Activated naive CD4-positive, alpha-beta T cell (primary cell): ENCODE measurements at places on chromosomes 13 and 19.

DNA sequence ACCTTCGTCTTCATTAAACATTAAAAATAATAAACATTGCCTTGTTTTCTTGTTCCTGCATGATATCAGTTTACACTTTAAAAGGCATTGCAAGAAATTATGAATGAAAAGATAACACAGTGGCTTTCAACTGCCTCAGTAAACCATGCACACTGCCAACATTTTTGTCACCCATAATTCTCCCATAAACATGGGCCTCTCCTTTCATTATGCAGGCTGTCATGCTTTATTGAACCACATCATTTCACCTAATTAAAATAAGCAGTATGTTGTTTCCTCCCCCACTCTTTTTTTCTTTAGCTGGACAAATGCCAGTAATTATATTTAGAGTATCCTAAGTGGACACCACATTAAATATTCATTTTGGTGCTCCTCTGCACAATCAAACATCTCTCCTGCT is 1566.5 kb upstream of the SLC10A2 start:
- DNase-seq, result no peak

- DNase-seq, result no peak
Observed at GRCh38 chr13:112986946-112987681, 18.1 kb downstream of the MCF2L start.

GRCh38 chr13:24068472-24068871 is 92.0 kb upstream of the SPATA13 start:
- no peak for DNase-seq

DNA sequence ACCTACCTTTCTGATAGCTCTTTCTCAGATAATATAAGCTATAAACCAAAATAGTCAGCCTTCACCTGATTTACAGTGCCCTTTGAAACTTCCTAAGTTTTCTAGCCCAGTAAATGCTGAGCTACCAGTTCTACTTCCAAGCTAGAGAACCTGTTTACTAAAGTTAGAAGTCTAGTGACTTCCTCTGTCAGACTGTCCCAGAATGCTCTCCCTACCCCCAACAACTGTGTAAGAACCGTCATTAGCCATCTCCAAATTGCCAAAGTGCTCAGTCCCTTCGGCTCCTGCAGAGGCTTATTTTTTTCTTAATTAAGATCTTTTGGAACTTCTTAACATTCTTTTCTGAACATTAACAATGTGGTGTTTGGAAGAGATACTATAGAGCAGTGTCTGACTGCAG is 3.2 kb upstream of the ABCC4 start:
- no peak for DNase-seq

GRCh38 chr13:95752677-95753076 is 75.7 kb downstream of the DNAJC3 start:
- DNase-seq, result no peak

DNA sequence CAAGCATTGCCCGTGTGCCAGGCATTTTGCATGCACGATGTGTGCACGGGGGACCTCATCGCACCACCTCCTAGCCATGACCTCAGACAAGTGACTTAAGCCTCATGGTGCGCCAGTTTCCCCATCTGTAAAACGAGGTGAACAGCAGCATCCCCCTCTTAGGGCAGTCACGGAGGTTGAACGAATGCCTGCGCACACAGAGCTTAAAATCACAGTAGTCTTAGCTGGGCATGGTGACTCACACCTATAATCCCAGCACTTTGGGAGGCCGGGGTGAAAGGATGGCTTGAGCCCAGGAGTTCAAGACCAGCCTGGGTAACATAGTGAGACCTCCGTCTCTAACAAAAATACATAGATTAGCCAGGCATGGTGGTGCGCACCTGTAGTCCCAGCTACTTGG is 48.6 kb downstream of the PIN1 start:
- DNase-seq, result no peak

DNA sequence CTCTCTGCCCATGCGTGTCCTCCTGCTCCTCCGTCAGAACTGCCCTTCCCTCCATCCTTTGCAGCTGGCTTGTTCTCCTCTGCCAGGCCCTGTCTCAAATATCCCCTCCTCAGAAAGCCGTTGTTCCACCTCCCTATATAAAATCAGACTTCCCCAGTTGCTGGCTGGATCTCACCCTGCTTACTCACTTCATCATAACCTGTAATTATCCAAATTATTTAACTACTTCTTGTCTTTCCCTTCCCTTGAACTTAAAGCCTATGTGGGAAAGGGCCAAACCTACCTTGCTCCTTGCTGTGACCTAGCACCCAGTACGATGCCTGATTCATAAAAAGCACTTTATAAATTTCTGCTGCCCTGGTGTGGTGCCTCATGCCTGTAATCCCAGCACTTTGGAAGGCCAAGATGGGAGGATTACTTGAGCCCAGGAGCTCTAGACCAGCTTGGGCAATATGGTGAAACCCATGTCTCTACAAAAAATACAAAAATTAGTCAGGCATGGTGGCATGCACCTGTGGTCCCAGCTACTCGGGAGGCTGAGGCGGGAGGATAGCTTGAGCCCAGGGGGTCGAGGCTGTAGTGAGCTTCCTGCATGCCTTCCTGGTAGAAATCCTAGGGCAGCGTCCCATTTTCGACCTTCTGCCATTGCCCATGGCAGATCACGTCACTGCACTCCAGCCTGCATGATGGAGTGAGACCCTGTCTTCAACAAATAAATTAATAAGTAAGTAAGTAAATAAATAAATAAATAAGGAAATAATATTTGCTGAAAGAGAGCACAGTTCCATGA is 39.5 kb upstream of the ZNF536 start:
- no peak for DNase-seq

DNA sequence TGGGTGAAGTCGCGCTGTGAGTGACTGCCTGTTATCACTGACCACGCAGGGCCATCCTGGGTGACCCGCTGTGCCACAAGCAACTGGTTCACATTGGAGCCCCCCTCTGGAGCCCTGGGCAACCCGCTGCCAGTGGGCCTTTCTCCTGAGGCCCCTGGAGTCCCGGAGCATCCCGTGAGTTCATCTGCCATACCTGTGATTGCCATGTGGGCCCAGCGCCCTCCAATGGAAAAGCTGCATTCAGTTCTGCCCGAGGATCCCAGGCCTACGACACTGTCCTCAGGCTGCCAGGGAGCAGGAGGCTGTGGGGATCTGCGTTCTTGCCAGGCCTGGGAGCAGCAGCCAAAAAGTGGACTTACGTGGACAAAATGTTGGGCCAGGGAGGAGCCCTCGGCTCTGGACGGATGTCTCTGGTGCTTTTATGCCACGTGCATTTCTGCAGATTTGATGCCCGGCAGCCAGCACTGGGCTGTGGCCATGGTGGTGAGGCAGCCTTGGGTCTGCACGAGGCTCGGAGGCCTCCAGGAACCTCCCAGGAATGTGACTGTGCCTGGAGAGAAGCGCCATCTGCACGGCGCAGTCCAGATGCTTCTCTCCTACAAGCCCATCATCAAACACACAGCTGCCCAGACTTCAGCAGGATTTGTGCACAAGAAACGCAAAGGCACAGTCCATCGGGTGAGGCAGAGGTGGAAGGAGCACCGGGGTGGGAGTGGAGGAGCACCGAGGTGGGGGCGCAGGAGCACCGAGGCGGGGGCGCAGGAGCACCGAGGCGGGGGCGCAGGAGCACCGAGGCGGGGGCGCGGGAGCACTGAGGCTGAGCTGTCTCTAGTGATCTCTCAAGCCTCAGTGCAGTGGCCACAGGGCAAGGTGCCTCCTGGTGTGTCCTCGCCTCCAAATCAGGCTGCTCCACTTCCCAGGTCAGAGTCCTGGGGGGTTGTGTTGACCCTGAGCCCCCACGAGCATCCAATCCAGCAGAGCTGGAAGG is 44.0 kb downstream of the C13orf46 start:
- no peak for DNase-seq

GRCh38 chr19:16370641-16371391 is 46.2 kb downstream of the KLF2 start:
- DNase-seq, result no peak

- no peak for DNase-seq
Observed at GRCh38 chr13:31896427-31896826, 135.1 kb upstream of the FRY start.

DNA sequence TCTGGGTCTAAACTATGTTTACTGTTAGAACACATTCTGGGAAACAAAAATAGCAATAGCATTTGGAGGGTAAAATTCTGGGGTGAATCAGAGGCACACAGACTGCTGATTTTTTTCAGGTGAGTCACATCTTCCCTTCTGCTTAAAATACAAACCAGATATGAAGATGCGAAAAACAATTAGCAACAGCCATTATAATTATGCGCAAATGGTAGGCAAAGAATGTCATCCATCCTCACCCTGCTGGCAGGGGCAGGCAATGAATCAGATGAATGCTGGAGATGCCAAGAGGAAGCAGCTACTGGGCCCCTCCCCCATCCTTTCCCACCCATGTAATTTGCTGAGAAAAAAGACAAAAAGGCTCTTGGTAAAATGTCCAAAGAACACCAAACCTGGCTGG is 282.9 kb downstream of the KLF5 start:
- DNase-seq, result no peak

- no peak for DNase-seq
Observed at GRCh38 chr19:47445527-47445926, 26.2 kb downstream of the SLC8A2 start.

- no peak for DNase-seq
Observed at GRCh38 chr13:36344173-36344572, 2.0 kb downstream of the SPART start.

DNA sequence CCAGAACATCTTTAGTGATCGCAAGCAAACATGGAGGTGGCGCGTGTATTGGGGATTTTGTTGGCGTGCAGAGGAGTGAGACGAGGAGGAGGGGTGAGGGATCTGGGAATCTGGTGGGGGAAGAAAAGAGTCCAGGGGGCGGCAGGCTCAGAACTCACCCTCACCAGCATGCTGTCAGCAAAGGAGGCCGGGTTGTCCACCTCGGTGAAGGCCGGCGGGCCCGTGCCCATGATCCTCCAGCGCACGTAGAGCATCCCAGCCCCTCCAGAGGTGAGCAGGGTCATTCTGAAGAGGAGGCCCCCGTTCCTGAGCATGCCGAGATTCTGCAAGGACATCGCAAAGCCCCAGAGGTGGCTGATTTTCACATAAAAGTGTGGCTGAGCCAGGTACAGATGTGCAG is 37.2 kb downstream of the TMTC4 start:
- no peak for DNase-seq

- DNase-seq, result no peak
Observed at GRCh38 chr19:48175578-48175977, 5.1 kb downstream of the ZSWIM9 start.

- DNase-seq, result peak; percentile 30
Observed at GRCh38 chr19:1767464-1767933, 14.2 kb downstream of the ONECUT3 start.

DNA sequence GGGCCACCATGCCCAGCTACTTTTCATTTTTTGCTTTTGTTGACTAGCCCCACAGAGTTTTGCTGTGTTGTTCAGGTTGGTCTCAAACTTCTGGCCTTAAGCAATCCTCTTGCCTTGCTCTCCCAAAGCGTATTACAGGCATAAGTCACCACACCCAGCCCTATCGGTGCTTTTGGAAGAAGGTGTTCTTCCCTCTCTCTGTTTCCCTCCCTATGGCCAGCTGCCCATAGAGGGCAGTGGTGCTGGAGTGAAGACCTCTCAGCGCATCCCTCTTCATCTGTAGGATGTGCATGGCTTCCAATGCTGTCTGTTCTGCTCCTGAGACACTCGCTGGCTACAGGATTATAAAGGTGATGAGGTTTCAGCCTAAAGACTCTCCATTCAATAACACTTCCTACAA is 1.3 kb upstream of the CD22 start:
- DNase-seq, result no peak

GRCh38 chr13:112252804-112253590 is 123.2 kb upstream of the SPACA7 start:
- no peak for DNase-seq

DNA sequence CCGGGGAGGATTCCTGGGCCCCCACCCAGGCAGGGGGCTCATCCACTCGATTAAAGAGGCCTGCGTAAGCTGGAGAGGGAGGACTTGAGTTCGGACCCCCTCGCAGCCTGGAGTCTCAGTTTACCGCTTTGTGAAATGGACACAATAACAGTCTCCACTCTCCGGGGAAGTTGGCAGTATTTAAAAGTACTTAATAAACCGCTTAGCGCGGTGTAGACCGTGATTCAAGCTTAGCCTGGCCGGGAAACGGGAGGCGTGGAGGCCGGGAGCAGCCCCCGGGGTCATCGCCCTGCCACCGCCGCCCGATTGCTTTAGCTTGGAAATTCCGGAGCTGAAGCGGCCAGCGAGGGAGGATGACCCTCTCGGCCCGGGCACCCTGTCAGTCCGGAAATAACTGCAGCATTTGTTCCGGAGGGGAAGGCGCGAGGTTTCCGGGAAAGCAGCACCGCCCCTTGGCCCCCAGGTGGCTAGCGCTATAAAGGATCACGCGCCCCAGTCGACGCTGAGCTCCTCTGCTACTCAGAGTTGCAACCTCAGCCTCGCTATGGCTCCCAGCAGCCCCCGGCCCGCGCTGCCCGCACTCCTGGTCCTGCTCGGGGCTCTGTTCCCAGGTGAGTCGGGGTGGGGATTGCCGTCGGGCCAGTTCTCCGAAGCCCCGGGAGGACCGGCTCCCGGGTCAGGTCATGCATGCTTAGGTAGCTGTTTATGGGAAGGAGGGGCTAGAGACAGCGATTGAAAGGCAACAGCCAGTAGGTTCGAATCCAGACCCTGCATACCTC is at the start of gene ICAM1:
ICAM1 (plus strand) TSS at position 505 of the 779 bp plus-strand sequence; CDS start at position 545, 40 bp downstream.
- peak; percentile 37 for DNase-seq

- DNase-seq, result no peak
Observed at GRCh38 chr13:85287528-85287927, 511.7 kb downstream of the SLITRK6 start.

DNA sequence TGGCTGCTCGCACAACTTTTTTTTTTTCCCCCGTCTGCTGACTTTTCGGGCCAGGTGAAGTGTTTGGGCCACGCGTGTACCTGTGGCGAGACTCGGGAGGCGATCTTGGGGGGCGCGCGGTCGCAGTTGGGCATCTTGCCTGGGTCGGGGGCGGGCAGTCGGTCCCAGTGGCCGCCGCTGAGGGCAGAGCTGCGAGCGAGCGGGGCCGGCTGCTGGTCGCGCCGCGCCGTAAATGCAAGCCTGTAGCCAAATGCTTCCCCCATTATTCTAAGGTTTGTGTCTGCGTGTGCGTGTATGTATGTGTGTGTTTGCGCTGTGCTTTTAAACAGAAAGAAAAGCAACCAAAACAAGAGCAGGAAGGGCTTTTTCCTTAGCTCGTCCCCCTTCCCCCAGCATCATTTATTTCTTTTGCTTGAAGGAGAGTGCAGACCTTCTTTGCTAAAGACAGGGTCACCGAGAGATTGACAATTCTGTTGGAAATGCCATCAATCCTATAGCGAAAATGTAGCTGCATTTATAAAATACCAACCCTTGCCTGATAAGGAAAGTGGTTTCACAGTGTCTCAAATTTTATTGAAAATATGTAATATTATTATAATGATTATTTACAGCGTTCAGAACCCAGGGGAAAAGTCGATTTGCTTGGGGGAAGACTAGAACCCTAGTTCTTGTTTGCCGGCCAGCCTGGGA is 143.2 kb upstream of the ZNF536 start:
- no peak for DNase-seq

- no peak for DNase-seq
Observed at GRCh38 chr13:27273658-27274425, 3.2 kb downstream of the RASL11A start.

DNA sequence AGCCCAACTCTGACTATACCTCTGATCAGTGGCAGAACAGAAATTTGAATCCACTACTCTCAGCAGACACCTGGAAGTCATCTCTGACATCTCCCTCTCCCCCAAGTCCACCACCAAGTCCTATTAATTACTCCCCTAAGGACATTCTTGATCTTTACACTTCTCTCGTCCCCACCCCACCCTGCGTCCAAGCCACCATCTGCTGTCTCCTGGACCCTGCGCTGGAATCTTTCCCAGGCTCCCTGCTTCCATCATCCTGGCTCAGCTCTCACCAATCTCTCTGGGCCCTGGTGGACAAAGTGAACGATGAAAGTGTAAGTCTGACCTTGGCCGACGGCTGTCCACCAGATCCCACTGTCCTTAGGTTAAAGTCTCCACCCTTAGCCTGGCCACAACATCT is 145.6 kb upstream of the GJB6 start:
- DNase-seq, result no peak
